ENCODE measurements at places on chromosomes 13 and 19. TPM values are rescaled to one million over a fixed set of nuclear protein-coding genes. Genes with fewer than 3 reads are reported as not detected.

The GNA15 gene
- under 0.01 TPM for total RNA-seq

The LGALS4 gene
- not detected for total RNA-seq

The CD209 gene
- not detected for total RNA-seq

The SBK2 gene
- total RNA-seq = not detected

The GIPC3 gene
- 0.32 TPM for total RNA-seq

The TEX29 gene
- total RNA-seq = not detected

The ZNF649 gene
- 6.8 TPM for total RNA-seq

The KLK1 gene
- total RNA-seq = not detected

Measured in epithelial cell of umbilical artery (primary cell).